ENCODE measurements at places on chromosomes 4 and X.

DNA sequence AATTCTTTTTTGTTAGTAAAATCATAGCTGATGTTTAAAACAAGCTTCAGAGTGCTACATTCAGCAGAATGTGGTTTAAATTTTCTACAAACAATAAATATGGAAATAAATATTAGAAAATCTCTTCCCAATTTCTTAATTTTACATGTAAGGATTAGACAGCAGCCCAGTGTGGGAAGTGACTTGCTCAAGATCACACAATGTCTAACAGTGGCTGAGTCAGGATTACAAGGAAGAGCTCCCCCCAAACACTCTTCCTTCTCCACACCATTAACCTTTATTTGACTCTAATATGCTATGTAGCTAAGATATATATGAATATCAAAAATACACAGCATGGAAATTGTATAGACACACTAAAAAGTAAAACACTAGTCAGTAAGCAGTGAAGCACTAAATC is 59.5 kb downstream of the SLC10A7 start:
- no peak for DNase-seq

- DNase-seq: no peak
Observed at GRCh38 chr4:20724915-20725314, 24.7 kb downstream of the PACRGL start.

DNA sequence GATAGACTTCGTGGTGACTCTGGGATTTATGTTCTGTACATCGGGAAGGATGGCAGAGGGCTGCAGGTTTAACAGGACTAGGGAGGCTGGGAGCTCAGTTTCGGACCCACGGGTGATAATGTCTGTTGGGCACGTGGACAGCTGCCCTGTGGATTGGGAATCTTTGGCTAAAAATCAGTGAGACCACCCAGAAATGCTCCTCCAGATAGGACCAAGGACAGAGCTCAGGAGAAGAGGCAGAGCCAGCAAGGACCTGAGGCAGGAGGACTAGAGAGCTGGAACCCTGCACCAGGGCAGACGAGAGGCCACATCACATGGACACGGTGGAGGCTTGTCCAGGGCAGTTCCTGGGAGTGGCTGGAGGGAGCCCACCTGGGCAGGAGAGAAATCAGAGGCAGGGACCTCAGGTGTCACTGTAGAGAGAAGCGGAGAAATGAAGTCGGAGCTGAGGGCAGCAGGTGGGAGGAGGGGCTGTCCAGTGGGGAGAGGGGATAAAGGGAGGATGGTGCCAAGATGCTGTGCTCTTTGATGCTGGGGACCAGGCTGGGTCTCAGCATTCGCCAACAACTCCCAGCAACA is 79.2 kb downstream of the CPZ start:
- no peak for DNase-seq

- peak; percentile 56 for DNase-seq
Observed at GRCh38 chr4:95898226-95898625, 58.3 kb downstream of the PDHA2 start.

DNA sequence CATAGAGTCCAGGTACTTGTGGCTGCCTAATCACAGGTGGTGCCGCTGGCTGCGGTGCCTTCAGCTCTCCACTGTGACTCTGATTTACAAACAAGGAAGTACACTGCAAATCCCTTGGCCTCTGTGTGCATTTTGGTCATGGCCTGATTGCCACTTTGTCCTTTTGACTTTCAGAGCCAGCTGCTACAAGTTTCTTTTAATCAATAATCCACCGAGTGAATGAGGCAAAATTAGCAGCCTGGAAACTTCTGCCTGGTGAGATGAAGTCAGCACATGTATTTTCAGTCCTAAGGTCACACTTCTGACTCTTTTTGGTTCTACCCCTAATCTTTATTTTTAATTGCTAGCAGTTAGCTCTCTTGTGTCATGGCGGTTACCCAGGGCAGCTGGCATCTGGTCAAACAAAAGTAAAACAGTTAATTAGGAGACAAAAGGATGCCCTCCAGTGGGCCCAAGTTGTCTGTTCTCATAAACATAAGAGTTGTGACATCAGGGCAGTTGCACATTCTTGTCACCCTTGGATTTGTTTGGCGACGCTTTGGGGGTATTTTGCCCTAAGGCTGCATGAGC is 62.3 kb upstream of the LNX1 start:
- peak; percentile 38 for DNase-seq

DNA sequence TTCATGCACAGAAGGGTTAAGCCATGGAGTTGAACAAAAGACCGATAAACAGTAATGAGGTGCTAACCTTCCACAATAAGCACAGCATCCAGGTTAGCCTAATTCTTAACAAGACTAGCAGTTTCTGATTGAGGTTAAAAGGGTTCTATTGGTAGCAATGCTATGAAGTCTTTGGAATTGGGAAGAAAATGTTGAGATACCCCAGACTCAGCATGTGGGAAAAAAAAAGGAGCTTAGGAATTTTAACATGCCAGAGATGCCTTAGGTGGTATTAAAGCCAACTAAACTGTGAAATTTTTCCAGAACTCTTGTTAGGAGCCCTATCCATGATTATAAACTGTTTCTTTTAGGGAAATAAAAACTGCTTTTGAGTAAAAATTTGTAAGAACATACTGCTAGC is 391.7 kb downstream of the GABRG1 start:
- DNase-seq: no peak

DNA sequence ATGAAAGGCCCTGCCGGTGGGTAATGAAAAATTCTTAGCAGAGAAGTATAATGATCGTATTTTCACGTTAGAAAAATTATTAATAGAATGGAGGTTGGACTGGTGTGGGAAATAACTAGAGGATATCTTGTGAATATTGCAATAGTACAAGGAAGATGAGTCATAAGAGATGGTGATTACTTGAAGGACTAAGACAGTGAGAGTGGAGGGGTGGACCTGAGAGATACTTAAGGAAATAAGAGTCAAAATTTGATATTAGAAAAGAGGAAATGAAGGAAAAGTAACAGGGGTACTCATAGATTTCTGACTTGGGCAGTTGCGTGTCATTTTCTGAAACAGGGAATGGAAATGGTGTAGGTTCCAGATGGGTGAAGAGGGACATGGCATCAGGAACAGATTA is 1.7 kb upstream of the USP53 start:
- no peak for DNase-seq

GRCh38 chrX:74133156-74133796 is 170.7 kb upstream of the ZCCHC13 start:
- DNase-seq: peak; percentile 82

- DNase-seq: no peak
Observed at GRCh38 chrX:138073626-138074025, 507.7 kb downstream of the ZIC3 start.

- DNase-seq: no peak
Observed at GRCh38 chrX:31717474-31717873, 645.6 kb upstream of the FTHL17 start.

GRCh38 chr4:76801621-76802235 is 96.2 kb downstream of the SOWAHB start:
- no peak for DNase-seq

- no peak for DNase-seq
Observed at GRCh38 chrX:129831091-129831885, 12.4 kb downstream of the ZDHHC9 start.

GRCh38 chr4:168769416-168769815 is 240.6 kb downstream of the CBR4 start:
- no peak for DNase-seq

DNA sequence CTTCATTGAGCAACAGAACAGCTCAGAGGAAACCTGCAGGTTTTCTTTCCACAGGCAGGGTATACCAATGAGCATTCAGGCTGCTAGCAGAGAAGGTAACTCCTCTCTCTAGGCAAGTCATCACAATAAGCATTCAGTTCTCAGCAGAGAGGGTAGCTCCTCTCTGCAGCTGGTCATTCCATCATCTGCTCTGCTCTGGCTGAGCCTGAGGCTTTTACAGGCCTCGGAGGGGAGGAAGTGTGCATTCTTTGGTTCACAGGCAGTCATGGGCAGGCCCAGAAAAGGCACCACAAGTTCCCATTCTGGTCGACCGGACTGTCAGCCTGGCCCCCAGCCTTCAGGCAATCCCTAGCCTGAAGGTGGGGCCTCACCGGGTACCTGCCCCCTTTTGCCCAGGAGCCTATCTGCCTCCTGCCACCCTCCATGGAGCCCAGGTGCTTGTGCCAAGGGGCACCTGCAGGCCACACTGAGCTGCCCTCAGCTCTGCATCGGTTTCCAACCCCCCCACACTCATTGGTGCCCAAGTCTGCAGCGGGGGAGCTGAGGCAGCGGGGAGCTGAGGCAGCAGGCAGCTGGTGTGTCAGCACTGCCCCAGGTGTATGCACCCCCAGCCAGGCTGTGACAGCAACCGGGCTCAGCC is 83.1 kb downstream of the PRDM5 start:
- DNase-seq: no peak

DNA sequence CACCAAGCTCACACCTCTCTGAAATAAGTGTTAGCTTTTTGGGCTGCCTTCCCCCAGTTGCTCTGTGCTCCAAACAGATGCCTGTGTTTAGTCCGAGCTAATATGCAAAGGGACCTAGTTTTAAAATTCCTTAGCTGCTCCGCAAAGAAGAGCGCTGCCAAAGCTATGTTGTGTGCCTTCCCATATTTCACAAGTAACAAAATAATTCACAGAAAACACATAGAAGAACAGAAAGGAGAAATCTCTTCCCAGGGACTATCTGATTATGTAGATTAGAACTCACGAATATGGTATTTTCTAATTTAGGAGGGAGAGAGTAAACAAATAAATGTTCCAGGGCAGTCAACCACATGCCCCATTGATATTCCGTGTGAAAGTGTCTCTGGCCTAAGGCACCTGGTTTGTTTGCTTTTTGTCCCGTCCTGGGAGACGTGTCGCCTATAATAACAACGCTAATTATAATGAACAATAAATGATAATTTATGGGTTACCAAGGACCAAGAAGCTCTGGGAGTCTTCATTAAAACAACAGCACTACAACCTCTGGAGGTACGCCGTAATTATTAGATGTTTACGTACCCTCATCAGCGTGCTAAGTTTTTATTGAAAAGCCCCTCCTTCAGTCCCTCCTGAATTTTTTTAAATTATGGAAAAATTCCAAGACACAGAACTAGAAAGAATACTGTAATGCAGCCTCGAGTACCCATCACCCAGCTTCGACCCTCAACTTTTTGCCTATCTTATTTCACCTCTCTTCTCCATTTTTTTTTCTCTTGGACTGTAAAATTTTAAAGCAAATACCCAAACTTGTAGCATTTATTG is 1.2 kb upstream of the CCNG2 start:
- DNase-seq: no peak

DNA sequence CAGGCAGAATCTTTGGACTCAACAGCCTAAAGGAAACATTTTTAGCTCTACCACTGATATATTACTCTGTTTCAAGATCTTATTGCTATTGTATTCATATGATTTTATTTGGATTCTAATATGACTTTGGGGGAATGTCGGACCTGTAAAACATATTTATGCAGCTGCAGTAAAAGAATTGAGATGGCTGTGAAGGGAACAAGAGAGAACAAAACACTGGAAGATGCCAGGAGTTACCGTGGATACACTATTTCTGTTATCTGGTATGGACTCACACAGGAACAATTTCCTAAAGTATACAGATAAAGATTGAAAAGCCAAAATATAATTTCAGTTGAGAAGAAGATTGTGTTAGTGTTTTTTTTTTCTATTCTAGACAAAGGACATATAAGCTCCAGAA is 113.0 kb upstream of the DCLK2 start:
- DNase-seq: no peak

DNA sequence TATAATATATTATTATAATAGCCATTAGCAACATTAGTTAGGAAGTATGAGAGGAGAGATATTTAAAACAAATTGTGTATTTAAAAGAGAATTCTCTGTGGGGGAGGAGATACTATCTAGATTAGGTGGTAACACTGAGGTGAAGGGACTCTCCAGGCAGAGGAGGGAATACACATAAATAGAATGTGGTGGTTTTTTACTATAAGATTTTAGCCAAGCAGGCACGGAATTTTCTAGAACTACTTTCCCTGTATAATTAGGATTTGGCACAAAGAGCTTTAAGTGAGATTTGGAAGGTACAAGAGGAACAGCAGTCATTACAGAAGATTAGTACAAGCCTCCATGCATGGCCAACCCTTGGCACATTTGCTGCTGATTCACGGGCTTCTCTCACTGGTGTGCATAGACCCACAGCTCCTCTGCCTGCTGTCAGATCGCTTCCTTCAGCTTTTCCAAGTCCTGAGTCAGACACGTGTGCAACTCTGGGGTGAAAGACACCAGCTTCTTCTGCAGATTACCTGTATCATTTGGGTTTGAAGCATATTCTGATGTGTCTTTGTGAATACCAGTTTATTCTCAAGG is 685.5 kb downstream of the KCTD8 start:
- no peak for DNase-seq
